ENCODE measurements at places on chromosomes 3 and 15.

DNA sequence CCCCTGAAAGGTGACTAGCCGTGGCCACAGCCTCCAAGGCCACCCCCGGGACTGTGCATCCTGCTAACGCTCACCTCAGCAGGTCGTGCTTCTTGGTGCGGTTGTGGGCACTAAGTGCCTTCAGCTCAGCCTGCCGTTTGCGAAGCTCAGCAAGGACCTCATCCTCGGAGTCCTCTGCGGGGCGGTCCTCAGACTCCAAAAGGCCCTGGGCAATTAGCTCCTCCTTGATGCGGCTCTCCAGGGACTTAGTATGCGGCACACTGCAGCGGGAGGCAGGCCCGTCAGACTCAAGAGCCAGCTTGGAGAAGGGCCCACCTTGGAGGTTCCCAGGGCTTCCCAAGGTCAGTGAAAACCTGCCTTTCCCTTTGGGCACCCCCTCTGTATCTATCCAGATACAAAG is 8.3 kb downstream of the TADA3 start:
- no peak for DNase-seq

DNA sequence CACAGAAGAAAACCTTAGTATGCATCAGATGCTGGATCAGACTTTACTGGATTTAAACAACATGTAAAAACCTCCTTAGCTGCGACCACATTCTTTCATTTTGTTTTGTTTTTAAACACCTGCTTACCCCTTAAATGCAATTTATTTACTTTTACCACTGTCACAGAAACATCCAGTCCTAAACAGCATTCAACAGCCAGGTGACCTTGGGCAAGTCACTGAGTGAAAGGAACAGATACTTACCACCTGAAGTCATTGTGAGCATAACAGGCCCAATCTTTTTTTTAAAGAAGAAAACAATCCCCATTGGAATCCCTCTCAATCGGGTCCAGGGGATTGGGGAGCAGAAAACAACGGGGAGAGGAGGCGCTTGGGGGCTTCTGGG is 390 bp downstream of the STARD5 start:
- no peak for DNase-seq

DNA sequence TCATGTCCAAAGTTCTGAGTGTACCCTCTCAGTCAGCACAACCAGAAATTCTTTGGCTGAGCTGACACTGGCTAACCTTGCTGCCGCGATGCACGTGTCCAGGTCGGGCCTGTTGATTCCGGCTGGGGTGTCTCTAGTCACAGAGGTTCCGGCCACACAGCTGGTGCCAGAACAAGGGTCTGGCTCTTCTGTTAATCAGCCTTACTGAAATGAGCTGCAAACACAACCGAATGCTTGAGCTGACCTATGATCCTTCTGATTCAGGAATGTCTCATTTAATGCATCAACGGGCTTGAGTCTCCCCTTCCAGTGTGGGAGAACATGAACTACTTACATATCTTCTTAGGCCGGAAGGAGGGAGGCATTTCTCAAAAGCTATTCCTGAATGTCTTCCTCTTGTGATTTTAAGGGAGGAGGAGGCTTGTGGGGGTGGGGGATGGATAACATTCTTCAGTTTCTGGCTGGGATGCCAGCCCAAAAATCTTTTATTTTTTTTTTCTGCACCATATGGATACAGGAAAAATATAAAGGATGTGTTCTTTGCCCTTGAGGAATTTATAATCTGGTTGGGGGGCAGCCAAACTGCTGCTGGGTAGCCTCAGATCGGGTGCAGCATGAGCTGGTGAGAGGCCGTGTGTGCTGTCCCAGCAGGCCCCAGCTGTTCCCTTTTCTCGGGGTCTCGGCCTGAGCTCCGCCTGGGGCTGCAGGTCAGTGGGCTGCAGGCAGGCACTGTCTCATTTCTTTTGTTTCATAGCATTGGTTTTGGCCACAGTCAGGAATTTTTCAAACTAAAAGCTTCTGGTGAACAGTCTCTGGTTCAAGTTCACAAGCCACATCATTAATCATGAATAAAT is 319.1 kb upstream of the TBL1XR1 start:
- no peak for DNase-seq

GRCh38 chr3:112770032-112770626 is 76.5 kb downstream of the CD200R1L start:
- DNase-seq = peak; percentile 36

DNA sequence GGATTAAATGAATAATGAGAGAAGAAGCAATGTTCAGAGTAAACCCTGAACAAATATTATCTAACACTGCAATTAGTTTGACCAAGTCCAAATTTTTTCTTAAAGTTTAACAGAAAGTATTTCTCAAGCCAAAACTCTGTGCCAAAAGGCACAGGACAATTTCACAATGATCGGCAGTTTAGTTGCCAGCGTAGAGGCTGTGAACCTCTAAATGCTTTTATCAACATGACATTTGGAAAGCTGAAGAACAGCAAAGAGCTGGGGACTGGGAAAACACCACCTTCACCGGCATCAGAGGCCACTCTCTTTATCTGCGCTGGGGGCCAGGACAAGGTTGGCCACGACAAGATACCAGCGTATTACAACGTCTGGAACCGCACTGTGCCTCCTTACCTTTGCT is 125.6 kb downstream of the ADAMTS17 start:
- no peak for DNase-seq

GRCh38 chr3:76827701-76828226 is 212.1 kb upstream of the ROBO2 start:
- no peak for DNase-seq

- no peak for DNase-seq
These were observed 1.5 kb downstream of the TYRO3 start for GRCh38 chr15:41560572-41560874.

GRCh38 chr15:89533861-89534544 is 37.6 kb upstream of the RHCG start:
- DNase-seq = no peak

DNA sequence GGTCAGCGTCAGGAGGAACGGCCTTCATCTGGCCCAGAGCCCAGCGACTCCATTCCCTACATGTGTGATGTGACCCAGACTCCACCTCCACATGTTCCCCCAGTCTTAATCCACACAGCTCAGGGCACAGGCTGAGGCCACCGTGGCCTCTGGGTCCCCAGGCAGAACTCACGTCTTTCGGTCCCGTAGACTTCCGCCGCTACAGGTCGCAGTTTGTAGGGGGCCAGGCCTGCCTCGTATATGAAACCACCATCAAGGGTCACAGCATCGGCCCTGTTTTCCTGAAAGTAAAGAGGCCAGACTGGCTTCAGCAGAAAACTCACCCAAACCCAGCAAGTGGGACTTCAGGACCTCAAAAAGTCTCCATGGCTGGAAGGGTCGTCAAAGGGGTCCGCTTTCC is 8.6 kb downstream of the LTF start:
- DNase-seq = no peak

DNA sequence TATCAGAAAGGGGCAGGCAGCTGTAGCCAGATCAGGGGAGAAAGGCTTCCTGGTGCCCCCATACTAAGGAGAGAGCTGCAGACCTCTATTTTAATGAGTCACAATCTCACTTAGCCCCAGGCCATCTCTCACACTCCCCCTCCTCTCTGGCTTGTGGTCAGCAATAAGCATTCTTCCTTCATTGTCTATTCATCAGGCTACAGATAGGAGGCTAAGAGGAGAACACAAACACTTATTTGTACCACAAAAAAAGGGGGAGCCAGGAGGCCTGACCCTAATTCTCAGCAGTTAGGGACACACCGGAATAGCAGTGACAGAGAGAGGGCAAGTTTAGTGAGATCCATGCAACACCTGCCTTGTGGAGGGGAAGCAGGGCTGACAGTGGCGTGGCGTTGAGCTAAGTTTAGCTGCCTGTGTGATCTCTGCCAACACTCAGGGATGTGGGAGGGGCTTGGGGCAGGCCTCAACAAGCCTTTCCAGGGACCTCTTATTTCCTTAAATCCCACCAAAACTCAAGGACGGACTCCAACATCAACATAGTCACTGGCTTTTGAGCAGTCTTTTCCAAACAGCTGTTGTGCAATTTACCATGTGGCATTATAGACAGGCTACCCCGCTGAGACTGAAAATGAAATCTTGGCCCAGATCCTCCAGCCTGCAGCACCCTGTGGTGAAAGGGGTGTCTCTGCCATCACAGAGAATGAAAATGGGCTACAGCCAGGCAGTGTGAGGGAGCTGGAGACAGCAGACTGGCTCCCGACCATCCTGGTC is 191.9 kb upstream of the TSC22D2 start:
- DNase-seq = no peak

- DNase-seq = peak; percentile 53
These were observed 16.8 kb downstream of the LPP start for GRCh38 chr3:188170461-188171459.

- DNase-seq = peak; percentile 56
These were observed 29.0 kb upstream of the FURIN start for GRCh38 chr15:90839187-90840071.

DNA sequence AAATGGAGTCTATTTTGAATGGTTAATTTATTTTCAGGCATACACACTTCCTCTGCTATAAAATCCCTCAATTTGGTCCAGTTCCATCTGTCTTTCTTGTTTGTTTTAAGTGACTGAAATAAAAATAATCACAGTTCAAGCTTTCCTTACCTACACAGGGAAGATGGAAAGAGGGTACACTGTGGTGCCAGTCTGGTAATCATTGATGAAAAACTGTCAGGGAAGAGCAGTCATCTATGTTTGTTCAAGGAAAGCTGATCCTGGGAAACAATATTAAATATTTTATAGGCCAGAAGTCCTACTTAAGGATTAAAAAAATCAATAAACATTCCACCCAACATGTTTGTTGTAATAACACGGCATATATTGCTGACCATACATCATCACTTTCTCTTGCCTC is 115.2 kb upstream of the KCNMB2 start:
- DNase-seq = no peak

GRCh38 chr15:101313041-101313761 is 18.2 kb upstream of the SNRPA1 start:
- DNase-seq = no peak

GRCh38 chr15:23642413-23643044 is 5.1 kb downstream of the MAGEL2 start:
- DNase-seq = peak; percentile 50

DNA sequence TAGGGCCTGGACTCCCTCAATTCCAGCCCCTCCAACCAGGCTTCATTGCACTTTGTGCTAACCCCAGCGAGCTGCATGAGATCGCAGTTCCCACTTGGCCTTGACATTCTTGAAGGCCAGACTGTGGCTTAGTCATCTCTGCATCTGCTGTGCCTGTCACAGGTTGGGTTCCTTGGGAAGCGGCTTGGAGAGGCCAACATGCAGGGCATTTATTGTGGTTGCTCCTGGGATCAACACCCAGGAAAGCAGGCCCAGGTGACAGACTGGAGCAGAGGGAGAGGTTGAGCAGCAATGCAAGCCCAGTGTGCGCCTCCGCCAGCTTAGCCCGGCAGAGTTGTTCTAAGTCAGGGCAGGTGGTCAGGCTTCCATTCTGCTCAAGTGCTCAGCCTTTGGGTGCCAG is 10.5 kb downstream of the ABCF3 start:
- DNase-seq = no peak

GRCh38 chr3:36743826-36744225 is 20.5 kb downstream of the DCLK3 start:
- no peak for DNase-seq

- DNase-seq = no peak
These were observed 7.6 kb upstream of the P2RY1 start for GRCh38 chr3:152827313-152827712.

DNA sequence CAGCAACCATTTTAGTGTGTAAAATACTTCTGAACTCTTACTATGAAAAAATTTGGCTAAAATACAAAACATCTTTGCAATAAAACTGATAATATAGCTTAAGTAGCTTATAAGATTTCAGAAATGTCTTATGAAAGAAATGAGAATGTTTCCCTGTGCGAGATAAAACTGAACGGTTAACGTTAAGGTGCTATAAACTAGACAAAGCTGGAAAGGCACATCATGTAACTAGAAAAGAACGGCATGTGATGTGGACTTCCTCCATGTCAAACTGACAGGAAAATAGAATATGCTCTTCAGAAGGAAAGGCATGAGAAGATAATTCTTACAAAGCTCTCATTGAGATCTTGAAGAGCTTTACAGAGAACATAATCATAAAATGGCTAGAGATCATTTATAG is 36.5 kb downstream of the NCK1 start:
- no peak for DNase-seq

- DNase-seq = no peak
These were observed 7.4 kb upstream of the CCK start for GRCh38 chr3:42273361-42273760.

GRCh38 chr3:127990461-127990860 is 61.8 kb upstream of the SEC61A1 start:
- no peak for DNase-seq

DNA sequence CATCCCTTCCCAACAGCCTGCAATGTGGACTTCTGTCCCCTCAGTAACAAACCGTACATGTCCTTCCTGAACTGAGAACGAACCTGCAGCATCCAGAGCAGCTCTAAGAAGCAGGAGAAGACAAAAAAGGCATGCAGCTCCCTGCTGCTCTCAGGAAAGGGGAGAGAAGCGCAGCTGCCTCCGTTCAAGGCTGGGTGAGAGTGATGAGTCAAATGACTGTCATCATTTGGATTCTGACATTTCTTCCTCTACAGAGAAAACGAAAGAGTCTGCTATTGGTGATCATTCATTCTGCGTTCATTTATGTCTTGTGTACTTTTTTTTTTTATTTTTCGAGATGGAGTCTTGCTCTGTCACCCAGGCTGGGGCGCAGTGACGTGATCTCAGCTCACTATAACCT is 677.8 kb downstream of the FHIT start:
- no peak for DNase-seq

GRCh38 chr15:50556642-50557371 is 10.3 kb upstream of the USP50 start:
- DNase-seq = no peak

GRCh38 chr3:99974989-99975388 is 139.3 kb downstream of the FILIP1L start:
- DNase-seq = no peak

- no peak for DNase-seq
These were observed 1.7 kb downstream of the SHOX2 start for GRCh38 chr3:158104431-158104921.

- DNase-seq = no peak
These were observed 11.4 kb upstream of the KLHL6 start for GRCh38 chr3:183566880-183567279.

GRCh38 chr3:44184319-44184953 is 57.2 kb upstream of the TOPAZ1 start:
- DNase-seq = no peak

GRCh38 chr3:10268930-10269329 is 20.7 kb downstream of the TATDN2 start:
- DNase-seq = no peak

All from stimulated activated CD4-positive, alpha-beta T cell treated with anti-CD3 and anti-CD28 coated beads, Interleukin-12 subunit alpha, Interleukin-12 subunit beta, amount 100 ng/mL, for 48 hours (primary cell).